Naive thymus-derived CD4-positive, alpha-beta T cell (primary cell): ENCODE measurements at places on chromosomes 5 and 9. TPM values are rescaled to one million over a fixed set of nuclear protein-coding genes. Genes with fewer than 3 reads are reported as not detected.

ADAMTSL2 gene
- 0.89 TPM for total RNA-seq

SPARC gene
- total RNA-seq, result 0.43 TPM

GEMIN5 gene
- total RNA-seq, result 18.9 TPM

PCDHGA9 gene
- 0.24 TPM for total RNA-seq

SLC6A3 gene
- not detected for total RNA-seq

DNA sequence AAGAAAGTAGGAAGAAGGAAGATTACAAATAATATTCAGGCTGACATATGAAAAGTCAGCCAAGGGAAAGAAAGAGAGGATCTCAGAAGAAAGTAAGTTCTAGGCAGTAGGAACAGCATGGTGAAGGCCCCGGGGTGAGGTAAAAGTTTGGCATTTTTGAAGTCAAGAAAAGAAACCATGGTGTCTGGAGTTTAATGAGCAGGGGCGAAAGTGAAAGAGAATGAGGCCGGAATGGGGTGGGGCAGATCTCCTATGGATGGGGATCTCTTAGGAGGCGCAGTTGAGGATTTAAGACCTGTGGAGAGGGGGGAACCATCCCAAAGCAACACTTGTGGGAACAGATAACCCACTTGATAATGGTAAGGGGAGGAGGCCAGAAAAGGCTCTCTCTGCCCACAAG, 42.3 kb upstream of the SMAD5 start:
- H3K27me3 ChIP-seq, result no peaks in the 10 kb centered on the region
- no peak overlapping the region for H3K27ac ChIP-seq
- H3K4me1 ChIP-seq, result no peaks in the 10 kb centered on the region
- H3K36me3 ChIP-seq, result no peaks in the 10 kb centered on the region

DNA sequence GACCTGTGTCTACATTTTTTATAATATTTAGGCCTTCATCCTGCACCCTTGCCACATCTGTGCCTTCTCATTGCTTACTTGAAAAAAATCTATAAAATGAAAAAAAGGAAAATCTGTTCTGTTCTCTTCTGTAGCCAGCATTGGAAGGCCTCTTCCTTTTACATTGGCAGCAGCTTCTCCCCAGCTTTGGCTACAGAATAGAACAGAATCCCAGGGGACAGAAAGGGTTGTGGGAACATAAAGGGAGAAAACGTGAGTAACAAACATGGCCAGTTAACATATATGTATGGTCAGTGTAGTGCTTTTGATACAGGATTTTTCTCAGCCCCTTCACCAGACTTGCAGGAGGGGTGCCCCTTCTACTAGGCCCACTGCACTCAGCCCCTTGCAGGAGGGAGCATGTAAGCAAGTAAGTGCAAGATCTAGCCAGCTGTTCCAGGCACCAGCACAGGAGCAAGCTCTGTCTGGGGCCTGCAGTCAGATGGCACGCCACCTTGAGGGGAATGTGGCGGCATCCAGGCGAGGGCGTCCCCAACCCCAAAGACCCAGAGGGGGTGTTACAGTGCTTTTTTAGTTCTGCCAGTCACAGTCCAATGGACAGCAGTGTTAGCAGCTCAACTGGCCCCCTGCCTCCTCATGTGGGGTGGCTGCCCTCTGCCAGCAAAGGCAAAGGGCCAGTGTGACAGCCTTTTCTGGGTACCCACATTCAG, 330.5 kb upstream of the ZNF462 start:
- H3K36me3 ChIP-seq, result no peaks in the 10 kb centered on the region
- no peaks in the 10 kb centered on the region for H3K4me1 ChIP-seq
- no peak for DNase-seq
- H3K27me3 ChIP-seq, result no peaks in the 10 kb centered on the region
- H3K4me3 ChIP-seq, result no peak overlapping the region

GRCh38 chr9:120532475-120532874, 47.5 kb downstream of the CDK5RAP2 start:
- H3K36me3 ChIP-seq, result peaks cover 21% of the 10 kb centered on the region
- no peaks in the 10 kb centered on the region for H3K27me3 ChIP-seq
- H3K27ac ChIP-seq, result no peak overlapping the region
- no peaks in the 10 kb centered on the region for H3K4me1 ChIP-seq
- H3K4me3 ChIP-seq, result no peak overlapping the region
